ENCODE measurements at places on chromosomes 7 and 10.

DNA sequence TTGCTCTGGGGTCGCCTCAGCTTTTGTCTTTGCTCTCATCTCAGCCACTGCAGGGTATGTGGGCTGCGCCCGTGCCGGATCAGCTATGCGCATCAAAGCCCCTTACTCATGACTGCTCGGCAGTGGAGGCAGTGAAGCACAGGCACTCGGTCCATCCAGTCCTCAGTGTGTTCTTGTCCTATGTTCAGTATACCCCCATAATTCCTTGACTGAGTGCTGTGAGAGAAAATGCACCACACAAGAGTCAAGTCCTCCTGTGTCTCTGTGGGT is 27.4 kb downstream of the EPDR1 start:
- DNase-seq, result no peak

DNA sequence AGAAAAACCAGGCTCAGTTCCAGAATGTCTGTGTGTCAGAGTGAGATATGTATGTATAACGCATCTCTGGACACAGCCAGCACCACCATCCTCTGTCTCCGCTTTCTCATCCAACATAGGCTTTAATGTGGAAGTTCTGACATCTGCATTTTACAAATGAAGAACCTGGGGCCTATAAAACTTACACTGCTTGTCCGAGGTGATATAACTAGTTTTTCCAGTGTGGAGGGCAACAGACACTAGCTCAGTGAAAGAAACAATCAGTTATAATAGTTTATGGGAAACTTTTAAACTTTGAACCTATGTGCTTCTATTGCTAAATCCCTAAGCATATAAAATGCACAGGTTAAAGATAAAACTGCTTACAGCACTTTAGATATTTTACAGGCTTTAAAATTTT is 208.7 kb downstream of the CRPPA start:
- DNase-seq, result no peak

GRCh38 chr7:135634191-135634878 is 28.0 kb upstream of the STMP1 start:
- no peak for DNase-seq

DNA sequence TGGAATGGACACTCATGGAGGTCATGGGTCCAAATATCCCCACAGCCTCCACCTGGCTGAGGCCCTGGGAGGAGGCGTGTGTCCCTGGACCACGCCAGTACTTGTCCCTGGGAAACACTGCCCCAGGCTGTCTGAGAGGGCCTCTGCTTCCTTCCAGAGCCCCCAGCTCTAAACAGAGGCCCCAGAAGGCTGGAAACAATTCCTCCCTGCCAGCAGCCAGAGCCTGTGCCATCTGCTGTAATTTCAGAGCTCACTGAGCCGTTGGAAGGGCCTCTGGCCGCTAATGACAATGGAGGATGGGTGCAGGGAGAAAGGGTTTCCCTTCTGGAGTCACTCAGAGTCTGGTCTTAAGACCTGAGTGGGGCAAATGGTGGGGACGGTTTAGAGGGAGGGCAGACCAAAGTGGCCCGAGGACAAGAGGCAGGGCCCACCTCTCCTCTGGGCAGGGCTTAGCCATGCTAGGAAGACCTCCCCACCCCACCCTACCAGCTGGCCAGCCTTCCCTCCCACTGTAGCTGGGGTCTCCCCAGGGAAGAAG is 7.1 kb downstream of the CHAT start:
- DNase-seq, result peak; percentile 83

DNA sequence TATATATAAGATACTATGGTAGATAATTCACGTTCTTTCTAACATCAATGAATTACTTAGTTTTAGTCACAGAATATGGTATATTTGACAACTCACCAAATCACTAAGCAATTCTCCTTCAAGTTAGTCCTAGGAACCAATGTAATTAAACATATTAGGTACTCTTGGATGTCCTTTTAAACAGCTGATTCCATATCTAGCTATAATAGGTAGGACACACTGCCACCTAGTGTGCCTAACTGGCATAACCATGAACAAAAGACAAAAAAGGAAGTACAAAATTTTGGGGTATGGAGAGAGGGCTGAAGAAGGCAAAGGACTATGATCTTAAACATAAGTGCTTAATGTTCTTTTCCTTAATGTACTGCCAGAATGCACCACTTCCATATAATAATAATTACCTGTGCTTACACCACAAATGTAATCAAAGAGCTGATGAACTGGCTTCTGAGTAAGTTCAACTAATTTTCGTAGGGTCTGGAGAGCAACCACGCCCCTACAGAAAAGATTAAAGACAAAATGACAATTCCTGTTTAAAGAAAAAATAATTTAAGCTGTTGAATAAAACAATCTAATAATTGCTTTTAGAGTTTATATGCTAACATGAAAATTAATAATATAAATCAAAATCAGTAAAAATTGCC is 28.7 kb downstream of the PNPLA8 start:
- DNase-seq, result peak; percentile 70

- no peak for DNase-seq
Observed at GRCh38 chr7:12583176-12583575, 12.7 kb downstream of the SCIN start.

DNA sequence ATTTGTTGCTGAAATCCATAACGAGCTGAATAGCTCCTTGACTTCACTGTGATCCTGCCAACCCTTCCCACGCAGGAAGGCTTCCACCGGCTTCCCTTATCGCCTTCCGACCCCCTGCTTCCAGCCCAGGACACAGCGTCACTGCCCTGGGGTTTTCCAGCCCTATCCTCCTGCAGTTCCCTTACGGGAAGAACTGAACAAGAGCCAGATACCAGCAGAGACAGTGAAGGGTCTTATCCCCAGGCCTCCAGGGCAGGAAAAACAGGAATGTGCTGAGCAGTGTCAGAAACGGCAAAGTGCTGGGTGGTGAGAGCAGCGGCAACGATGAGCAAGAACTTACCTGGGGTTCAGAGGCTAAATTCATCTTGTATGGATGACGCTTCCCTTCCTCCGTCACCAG is 22.4 kb downstream of the PDLIM1 start:
- DNase-seq, result no peak

- DNase-seq, result no peak
Observed at GRCh38 chr10:113084031-113084430, 134.0 kb downstream of the TCF7L2 start.

DNA sequence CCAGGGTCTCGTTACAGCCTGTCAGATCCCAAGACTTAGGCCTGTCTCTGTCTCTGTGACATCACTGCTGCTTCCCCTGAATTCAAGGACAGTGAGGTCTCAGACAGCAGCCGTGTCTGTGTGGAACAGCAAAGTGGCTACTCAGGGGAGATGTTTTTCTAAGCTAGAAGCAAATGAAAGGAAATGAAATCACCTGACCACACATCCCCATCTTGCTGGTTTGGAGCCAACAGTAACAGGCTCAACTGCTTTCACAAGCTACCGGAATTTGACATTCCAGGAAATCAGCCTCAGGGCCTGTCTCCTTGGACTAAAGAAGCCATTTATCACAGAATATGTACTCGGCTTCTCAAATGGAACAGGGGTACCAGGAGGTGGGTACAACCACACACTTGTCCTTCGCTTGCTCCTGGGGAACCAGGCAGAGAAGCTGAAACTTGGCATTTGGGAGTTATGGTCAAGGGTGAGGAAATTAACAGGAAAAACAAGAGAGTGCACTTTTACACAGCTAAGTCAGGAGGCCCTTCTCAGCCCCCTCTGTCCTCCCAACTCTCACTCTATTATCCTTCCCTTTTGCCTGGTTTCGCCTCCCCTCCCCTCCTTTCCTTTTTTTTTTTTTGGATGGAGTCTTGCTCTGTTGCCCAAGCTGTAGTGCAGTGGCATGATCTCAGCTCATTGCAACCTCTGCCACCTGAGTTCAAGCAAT is 73.2 kb downstream of the SPDYE5 start:
- DNase-seq, result no peak

GRCh38 chr10:78395162-78395561 is 361.5 kb downstream of the RPS24 start:
- DNase-seq, result no peak

- no peak for DNase-seq
Observed at GRCh38 chr10:17669185-17669872, 25.4 kb downstream of the STAM start.

DNA sequence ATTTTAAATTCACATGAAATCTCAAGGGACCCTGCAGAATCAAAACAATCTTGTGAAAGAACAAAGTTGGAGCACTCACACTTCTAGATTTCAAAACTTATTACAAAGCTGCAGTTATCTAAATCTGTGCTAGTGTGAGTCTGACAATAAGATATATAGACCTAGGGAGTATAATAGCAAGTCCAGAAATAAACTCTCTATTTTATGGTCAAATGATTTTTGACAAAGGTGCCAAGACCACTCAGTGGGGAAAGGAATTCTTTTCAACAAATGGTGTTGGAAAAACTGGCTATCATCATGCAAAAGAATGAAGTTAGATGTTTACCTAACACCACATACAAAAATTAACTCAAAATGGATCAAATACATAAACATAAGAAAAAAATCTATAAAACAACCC is 68.2 kb downstream of the TFEC start:
- DNase-seq, result no peak

- no peak for DNase-seq
Observed at GRCh38 chr10:80946957-80947726, 409.4 kb downstream of the SH2D4B start.

GRCh38 chr7:151937286-151937685 is 19.0 kb upstream of the GALNTL5 start:
- no peak for DNase-seq

DNA sequence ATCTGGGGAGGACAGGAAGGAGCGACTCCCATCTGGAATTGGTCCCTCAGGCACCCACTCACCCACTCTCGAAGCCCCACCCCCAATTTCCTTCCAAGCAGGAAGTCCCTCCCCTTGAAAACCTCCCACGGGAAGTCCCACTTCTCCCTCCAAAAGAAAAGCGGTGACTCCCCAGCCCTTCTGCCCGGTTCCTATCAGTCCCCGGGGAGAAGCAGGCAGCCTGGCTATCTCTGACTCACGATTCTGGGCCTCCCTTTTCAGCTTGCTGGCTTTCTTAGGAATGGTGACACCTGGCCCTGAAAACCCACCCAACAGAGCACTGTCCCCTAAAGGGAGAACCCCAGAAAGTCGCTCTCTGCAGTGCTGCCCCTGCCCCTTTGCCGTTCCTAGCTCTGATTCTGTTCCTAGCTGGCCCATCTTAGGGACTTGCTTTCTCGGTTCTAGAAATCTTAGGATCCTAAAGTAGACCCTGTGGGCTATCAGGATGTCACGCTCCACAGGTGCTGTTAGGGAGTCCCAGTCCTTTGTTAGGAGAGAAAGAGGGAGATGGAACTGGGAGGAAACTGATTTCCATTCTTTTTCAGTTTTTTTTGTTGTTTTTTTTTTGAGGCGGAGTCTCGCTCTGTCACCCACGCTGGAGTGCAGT is 6.0 kb downstream of the TSC22D4 start:
- DNase-seq, result no peak

- no peak for DNase-seq
Observed at GRCh38 chr10:113095419-113096127, 145.5 kb downstream of the TCF7L2 start.

- no peak for DNase-seq
Observed at GRCh38 chr7:129169171-129169671, 19.2 kb upstream of the SMO start.
